ENCODE measurements at places on chromosomes 4 and X. TPM values are rescaled to one million over a fixed set of nuclear protein-coding genes. Genes with fewer than 3 reads are reported as not detected.

The AADAT gene
- total RNA-seq: 0.76 TPM

The GSX2 gene
- not detected for total RNA-seq

The NLGN3 gene
- total RNA-seq: not detected

The RTL3 gene
- total RNA-seq: not detected

The NDUFC1 gene
- total RNA-seq: 55.9 TPM

The NOX1 gene
- not detected for total RNA-seq

The TMSB15A gene
- 15.9 TPM for total RNA-seq

The PRDM5 gene
- total RNA-seq: 7.1 TPM

The NXF2 gene
- total RNA-seq: not detected

The ARL9 gene
- not detected for total RNA-seq

The HPSE gene
- 7.6 TPM for total RNA-seq

The GSPT2 gene
- total RNA-seq: 7.4 TPM

The OPN1LW gene
- not detected for total RNA-seq

The MTMR8 gene
- 0.15 TPM for total RNA-seq

The C4orf50 gene
- total RNA-seq: not detected

The ARHGAP24 gene
- total RNA-seq: 129 TPM

All from epithelial cell of umbilical artery (primary cell).